ENCODE measurements at places on chromosomes 12 and 14. TPM values are rescaled to one million over a fixed set of nuclear protein-coding genes. Genes with fewer than 3 reads are reported as not detected.

- peaks cover 2% of the 10 kb centered on the region for H3K27me3 ChIP-seq
- H3K36me3 ChIP-seq, result no peaks in the 10 kb centered on the region
- no peak for DNase-seq
- no peaks in the 10 kb centered on the region for H3K4me1 ChIP-seq
- H3K27ac ChIP-seq, result no peak overlapping the region
- no peak overlapping the region for H3K4me3 ChIP-seq
Observed at GRCh38 chr12:115210533-115211252, 526.7 kb upstream of the TBX3 start.

LPCAT3 gene
- 31.9 TPM for total RNA-seq

MMP17 gene
- not detected for total RNA-seq

DNA sequence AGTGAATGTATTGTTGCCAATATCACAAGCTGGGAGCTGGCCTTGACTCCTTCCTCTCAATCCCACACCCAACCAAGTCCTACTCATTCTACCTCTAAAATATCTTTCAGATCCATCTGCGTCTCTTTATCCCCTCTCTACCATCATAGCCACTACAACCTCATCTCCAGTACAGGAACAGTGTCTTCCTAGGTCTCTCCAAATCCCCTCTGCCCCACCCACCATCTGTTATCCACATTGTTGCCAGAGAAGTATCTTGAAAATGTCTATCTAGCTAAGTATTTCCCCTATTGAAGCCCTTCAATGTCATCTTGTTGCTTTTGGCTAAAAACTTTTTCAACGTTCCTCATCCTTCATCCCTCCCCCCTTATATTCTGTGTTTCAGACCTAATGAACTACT is 244.7 kb downstream of the C12orf75 start:
- no peak overlapping the region for H3K27ac ChIP-seq
- H3K27me3 ChIP-seq, result peaks cover 12% of the 10 kb centered on the region
- DNase-seq, result no peak
- no peaks in the 10 kb centered on the region for H3K4me1 ChIP-seq
- no peaks in the 10 kb centered on the region for H3K36me3 ChIP-seq

MYF5 gene
- total RNA-seq, result not detected

Measured in natural killer cell treated with Interleukin-12 subunit alpha and Interleukin-12 subunit beta and Interleukin-15 and Interleukin-18, amount 100 ng/mL, for 72 hours (primary cell).